ENCODE measurements at places on chromosomes 5 and 9. TPM values are rescaled to one million over a fixed set of nuclear protein-coding genes. Genes with fewer than 3 reads are reported as not detected.

DNA sequence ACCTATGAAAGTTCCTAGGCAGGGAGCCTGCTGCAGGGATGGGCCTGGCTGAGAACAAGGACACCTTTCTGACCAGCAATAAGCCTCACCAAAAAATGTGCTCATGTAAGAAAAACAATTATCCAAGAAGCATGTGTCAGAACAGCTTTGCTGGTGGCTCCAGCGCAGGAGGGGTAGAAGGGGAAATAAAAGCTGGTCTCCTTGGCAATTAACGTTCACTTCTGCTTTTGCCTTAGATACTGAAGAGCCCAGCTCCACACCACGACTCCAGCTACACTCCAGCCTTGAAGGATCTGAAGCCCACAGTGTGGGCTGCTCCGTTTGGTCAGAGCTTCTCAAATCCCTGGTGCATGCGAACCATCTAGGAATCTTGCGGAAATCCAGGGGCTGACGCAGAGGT, 107.6 kb upstream of the PHYKPL start:
- H3K4me3 ChIP-seq = no peak overlapping the region
- H3K27me3 ChIP-seq = no peaks in the 10 kb centered on the region
- no peaks in the 10 kb centered on the region for H3K4me1 ChIP-seq
- H3K36me3 ChIP-seq = no peaks in the 10 kb centered on the region

GRCh38 chr9:123974471-123974870, 37.1 kb upstream of the LHX2 start:
- H3K36me3 ChIP-seq = no peaks in the 10 kb centered on the region
- H3K27ac ChIP-seq = no peak overlapping the region
- DNase-seq = no peak
- H3K4me3 ChIP-seq = no peak overlapping the region

GRCh38 chr5:133697536-133698258, 85.4 kb upstream of the FSTL4 start:
- H3K27me3 ChIP-seq = no peaks in the 10 kb centered on the region
- H3K4me3 ChIP-seq = no peak overlapping the region
- DNase-seq = no peak

DNA sequence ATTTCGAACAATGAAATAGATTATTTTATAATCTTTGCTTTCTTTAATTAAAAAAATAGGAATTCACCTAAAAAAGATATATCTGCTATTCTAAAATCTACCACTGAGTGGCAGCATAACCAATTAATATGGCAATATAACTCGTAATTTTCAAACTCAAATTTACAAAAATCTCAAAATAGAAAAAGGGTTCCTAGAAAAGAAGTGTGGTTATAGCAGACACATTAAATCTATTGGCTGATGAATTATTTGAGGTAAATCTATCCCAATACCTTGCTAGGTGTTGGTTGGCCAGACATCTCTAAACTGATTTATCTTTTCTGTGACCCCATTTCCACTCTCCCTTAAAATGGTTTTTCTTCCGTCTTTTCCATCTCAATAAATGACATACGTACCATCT, 30.2 kb upstream of the NRG2 start:
- H3K27ac ChIP-seq = no peak overlapping the region
- no peaks in the 10 kb centered on the region for H3K36me3 ChIP-seq
- peaks cover 19% of the 10 kb centered on the region for H3K27me3 ChIP-seq
- H3K4me1 ChIP-seq = no peaks in the 10 kb centered on the region

MARCHF3 gene
- 6.1 TPM for total RNA-seq

CD72 gene
- 13.1 TPM for total RNA-seq

Measured in activated CD8-positive, alpha-beta T cell treated with anti-CD3 and anti-CD28 coated beads for 36 hours (primary cell).